ENCODE measurements at places on chromosomes 4 and X.
A peak's percentile ranks its signal among the peaks of the same experiment; 100 is the strongest.

DNA sequence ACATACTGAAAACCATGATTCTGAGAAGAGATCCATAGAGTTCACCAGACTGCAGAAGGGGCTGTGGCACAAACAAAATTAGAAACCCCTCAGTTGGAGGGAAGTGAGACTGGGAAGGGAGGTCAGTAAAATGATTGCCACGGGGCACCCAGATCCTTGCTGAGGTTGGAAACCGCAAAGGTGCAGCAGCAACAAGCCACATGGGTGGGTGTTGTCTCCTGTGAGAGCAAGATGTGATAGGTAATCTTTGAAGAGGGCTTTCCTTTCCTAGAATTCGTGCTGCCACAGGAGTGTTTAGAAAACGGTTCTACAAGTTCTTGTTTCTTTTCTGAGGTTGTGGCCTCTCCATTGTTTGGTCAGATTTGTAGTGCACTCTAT is 85.5 kb downstream of the NFKB1 start:
- DNase-seq = peak; percentile 41

GRCh38 chr4:92099861-92100260 is 203.9 kb upstream of the GRID2 start:
- no peak for DNase-seq

DNA sequence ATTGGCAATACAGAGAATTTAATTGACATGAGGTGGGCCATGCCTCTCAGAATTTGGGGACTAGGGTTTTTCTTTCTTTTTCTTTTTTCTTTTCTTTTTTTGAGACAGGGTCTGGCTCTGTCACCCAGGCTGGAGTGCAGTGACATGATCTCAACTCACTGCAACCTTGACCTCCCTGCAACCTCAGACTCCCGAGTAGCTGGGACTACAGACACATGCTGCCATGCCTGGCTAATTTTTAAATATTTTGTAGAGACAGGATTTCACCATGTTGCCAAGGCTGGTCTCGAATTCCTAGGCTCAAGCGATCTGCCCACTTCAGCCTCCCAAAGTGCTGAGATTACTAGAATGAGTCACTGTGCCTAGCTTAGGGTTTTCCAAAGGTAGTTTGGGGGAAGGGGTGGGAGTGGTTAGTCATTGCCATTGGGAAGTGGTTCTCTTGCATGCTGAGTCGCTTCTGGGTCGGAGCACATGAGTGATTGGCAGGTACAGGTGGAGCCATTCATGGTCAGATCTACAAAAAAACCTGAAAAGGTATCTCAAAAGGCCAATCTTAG is 54.5 kb downstream of the MID2 start:
- DNase-seq = no peak

- DNase-seq = peak; percentile 5
Observed at GRCh38 chr4:20395160-20395773, 143.6 kb downstream of the SLIT2 start.

DNA sequence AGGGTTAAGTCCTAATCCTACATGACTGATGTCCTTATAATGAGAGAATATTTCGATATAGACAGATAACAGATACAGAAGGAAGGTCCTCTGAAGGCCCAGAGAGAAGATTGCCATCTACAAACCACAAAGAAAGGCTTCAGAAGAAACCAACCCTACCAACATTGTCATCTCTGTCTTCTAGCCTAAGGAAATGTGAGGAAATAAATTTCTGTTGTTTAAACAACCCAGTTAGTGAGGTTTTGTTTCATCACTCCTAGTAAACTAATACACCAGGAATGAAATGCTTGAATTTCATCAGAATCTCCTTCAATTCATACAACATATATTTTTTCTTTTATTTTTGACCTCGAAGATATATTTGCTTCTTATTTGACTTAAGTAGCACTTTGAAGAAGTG is 1527.8 kb downstream of the STIM2 start:
- no peak for DNase-seq

DNA sequence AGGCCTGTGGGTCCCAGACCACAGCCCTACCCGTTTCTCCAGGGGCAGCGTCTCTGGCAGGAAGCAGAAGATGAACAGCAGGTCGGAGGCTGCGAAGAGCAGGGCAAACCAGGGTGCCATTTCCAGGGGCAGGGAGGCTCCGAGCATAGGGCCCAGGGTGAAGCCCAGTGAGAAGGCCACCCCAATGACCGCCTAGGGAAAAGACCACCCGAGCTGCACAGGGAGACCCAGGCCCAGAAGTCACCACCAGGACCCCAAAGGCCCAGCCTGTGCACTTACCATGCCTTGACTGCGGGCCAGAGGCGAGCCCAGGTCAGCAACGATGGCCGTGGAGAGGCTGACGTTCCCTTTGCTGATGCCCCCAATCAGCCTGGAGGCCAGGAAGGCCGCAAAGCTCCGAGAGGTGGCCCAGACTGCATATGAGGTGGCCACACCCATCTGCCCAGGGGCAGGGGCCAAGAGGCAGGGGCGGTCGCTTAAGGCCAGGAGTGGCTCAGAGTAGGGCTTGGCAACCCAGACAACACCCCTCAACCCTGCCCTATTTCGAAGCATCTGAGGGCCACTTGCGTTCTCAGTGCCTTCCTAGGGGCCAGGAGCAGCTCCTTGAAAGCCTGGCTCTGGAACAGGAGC is 30.8 kb downstream of the NOP14 start:
- DNase-seq = no peak

DNA sequence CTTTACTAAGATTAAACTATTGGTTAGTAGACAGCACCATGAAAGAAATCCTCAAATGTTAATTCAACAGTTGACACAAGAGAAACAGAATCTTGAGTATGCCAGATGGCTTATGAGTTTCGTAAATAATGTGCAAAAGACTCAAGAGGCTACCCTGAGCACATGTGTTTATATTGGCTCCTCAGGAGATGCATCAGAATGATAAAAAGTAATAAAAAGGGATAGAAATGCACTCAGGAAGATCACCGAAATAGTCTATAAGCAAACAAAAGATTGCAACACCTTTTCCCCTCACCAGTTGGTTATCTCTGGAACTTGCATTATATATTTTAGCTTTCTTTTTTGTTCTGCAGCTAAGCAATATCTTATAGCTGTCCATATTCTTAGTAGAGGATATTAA is 84.4 kb downstream of the SCFD2 start:
- no peak for DNase-seq

GRCh38 chr4:105840426-105841174 is 54.7 kb upstream of the NPNT start:
- DNase-seq = no peak

GRCh38 chrX:131923614-131924250 is 99.4 kb upstream of the STK26 start:
- no peak for DNase-seq

GRCh38 chr4:182320092-182320491 is 76.9 kb downstream of the TENM3 start:
- no peak for DNase-seq

GRCh38 chr4:140037353-140038030 is 116.5 kb downstream of the MAML3 start:
- no peak for DNase-seq

GRCh38 chr4:53137468-53137867 is 228.4 kb downstream of the SCFD2 start:
- DNase-seq = no peak

- no peak for DNase-seq
Observed at GRCh38 chrX:120559804-120560203, 958 bp downstream of the CUL4B start.

DNA sequence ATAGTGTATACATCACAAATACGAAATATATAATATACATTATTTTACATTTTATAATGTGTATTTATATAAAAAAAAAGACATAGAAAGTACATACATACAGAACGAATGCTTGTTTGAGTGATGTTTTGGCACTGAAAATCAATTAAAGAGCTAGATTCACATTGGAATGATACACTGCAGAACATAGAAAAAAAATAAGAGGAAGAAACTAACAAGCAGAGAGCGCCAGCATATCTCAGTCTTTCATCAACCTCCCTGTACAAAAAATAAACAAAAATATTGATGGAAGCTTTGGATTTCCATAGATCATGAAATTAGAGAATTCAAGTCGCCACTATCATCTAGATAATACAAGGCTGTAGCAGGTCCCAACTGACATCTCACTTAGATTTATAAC is 420.6 kb downstream of the CENPC start:
- DNase-seq = no peak
